ENCODE measurements at places on chromosomes 5 and 9.

DNA sequence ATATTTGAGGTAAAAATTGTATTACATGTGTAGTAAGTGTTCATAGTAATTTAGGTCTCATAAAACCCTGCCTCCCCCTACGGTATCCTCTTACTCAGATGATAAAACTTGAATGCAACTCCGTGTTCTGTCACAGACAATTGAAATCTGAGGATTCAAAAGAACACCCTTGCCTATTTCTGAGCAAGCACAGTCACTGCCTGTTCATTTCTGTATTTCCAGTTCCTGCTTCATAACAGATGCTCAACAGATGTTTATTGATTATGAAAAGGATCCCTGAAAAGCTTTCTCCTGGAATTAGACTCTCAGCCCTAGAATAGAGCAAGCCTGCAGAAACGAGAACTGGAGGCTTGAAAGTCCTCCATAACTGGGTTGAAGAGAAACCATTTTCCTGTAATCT, 144.1 kb upstream of the SPEF2 start:
- DNase-seq, result no peak

DNA sequence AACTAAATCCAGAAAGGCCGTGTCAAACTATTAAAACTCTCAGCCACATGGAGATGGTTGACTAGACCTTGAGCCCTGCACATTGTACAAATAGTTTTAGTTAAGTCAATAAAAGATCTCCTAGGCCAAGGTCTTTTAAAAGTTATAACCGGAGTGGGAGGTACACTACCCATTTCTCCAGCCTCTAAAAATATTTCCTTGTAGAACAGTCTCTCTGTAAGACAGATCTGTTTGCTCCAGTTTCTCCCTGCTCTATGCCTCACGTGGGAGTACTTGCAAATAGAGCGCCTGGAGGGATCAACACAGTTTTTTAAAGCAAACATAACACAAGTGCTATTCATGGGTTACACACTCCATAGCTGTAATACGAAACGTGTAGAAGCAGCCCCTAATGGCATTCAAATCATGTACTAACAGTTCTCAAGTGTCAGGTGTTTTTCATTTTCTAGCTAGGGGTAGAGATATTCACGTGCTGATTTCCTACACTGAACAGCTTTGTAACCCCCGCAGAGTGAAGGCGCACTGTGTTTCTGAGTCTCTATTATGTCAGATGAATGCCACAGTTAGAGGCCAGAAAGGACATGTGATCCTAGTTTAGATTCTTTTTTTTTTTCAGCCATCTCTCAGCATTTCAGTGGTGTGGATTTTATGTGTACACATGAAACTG, 703.4 kb upstream of the GRAMD2B start:
- no peak for DNase-seq

GRCh38 chr5:149380466-149381121, 1.5 kb upstream of the IL17B start:
- DNase-seq, result no peak

DNA sequence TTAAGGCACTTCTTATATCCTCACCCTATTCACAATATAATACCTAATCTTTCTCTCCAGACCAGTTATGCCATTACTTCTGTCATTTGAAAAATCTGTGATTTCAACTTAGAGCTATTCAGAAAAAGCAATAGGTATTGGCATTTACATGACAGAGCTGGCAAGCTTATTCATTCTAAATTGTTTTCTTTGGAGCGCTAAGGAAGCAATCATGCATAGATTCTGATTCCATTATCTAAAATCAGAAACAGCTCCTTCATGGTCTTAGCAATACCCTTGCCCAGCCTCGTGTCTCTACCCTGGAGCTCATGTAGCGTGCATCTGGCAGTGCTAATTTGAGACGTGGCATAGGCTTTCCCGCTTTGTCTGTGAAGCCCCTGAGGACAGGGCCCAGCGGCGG, 4.5 kb downstream of the SLC1A1 start:
- DNase-seq, result no peak

DNA sequence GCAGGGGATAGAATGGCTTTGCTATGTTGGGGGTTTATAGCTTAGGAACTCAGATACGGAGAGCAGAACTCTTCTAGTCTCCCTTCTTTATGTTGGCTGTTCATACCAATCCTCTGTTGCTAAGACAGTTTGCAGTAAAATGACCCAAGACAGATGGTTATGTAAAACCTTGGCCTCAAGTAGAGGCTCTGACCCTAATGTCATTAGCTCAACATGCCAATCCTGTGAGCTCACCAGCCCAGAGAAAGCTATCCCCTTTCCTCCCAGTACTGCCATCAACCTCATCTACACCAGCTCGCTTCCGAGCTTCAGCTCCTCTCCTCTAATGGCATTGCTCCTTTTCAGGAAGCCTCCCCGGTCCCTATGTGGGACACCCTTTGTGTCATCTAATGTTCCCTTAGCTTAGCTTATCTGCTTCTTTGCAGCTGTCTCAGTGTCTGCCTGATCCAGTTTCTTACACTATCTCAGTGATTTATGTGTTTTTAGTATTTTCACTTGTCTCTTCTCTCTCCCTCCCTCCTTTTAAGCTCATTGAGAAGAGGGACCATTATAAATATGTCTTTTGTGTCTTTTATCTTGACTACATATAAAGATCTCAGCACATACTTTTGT, 281.3 kb upstream of the CLINT1 start:
- DNase-seq, result no peak

DNA sequence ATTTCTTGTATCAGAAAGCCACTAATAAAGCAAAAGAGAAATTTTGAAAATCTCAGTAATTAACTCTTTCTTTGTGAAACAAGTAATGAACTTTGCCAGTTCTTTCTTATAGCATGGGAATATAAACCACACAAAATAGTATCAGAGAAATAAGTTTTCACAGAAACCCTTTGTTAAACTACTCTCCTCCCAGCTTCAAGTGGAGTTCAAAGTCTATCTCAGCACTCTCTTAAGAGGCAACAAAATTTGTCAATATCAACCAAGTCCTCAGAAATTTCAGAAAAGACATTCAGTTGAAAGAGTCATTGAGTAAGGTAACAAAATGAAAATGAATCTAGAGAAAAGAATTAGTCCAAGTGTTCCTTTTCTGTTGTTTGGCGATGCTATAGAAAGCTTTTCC, 89.3 kb downstream of the NTRK2 start:
- DNase-seq, result no peak

All from stimulated activated CD4-positive, alpha-beta T cell treated with anti-CD3 and anti-CD28 coated beads, Interleukin-15, amount 100 ng/mL, for 1 hour (primary cell).